ENCODE measurements at places on chromosomes 7 and 10. TPM values are rescaled to one million over a fixed set of nuclear protein-coding genes. Genes with fewer than 3 reads are reported as not detected.

GRID1 gene
- total RNA-seq, result 5.6 TPM

NEURL1 gene
- total RNA-seq, result 1.4 TPM

DNAH11 gene
- total RNA-seq, result 0.39 TPM

CBX3 gene
- 274 TPM for total RNA-seq

PLEKHS1 gene
- total RNA-seq, result not detected

RET gene
- total RNA-seq, result 5.9 TPM

TMEM270 gene
- total RNA-seq, result 1.1 TPM

LRRD1 gene
- not detected for total RNA-seq

MYL10 gene
- not detected for total RNA-seq

SHTN1 gene
- total RNA-seq, result 64.0 TPM

ACSM6 gene
- total RNA-seq, result not detected

NPS gene
- not detected for total RNA-seq

TRPV5 gene
- not detected for total RNA-seq

TMEM213 gene
- total RNA-seq, result not detected

ACSL5 gene
- 195 TPM for total RNA-seq

DNA sequence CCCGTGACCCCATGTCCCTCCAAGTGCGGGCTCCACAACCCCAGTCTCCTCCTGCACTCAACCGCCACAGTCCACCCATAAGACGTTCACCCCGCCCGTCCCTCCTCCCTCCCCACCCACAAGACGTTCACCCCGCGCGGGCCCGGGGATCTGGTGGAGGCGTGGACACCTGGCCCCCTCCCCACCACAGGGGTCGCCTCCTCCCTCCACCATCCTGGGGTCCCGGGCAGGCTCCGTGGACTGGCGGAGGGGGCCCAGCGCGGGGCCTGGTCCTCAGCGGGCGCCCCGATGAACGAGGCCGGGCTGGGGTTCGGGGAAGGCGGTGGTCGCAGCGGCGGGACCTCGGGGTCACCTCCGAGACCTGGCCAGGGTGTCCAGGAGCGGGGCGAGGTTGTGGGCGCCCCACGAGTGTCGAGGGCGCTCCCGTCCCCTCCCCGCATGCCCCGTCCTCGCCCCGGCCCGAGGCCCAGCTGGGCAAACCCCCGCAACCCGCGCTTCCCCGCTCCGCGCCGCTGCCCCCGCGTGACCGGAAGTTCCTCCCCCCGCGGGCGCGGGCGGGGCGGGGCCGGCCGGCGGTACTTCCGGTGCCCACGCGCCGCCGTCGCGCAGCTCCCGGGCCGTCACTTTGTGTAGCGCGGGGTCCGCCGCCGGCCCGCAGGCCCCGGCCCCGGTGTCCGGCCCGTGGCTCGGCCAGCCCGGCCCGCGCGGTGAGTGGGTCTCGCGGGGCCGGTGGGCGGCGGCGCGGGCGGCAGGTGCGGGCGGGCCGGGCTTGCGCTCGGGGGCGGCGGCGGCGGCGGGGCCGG, at the start of gene ZNF316:
ZNF316 (plus strand) TSS at position 578 of the 803 bp plus-strand sequence. CDS start 5,092 bp downstream, outside the sequence.
- DNase-seq, result no peak

- DNase-seq, result no peak
These were observed 301.7 kb downstream of the TCERG1L start for GRCh38 chr10:131009791-131010190.

- DNase-seq, result peak; percentile 8
These were observed 60.8 kb downstream of the RHOBTB1 start for GRCh38 chr10:60883187-60883586.

- no peak for DNase-seq
These were observed 86.3 kb downstream of the PALS2 start for GRCh38 chr7:24659505-24659904.

DNA sequence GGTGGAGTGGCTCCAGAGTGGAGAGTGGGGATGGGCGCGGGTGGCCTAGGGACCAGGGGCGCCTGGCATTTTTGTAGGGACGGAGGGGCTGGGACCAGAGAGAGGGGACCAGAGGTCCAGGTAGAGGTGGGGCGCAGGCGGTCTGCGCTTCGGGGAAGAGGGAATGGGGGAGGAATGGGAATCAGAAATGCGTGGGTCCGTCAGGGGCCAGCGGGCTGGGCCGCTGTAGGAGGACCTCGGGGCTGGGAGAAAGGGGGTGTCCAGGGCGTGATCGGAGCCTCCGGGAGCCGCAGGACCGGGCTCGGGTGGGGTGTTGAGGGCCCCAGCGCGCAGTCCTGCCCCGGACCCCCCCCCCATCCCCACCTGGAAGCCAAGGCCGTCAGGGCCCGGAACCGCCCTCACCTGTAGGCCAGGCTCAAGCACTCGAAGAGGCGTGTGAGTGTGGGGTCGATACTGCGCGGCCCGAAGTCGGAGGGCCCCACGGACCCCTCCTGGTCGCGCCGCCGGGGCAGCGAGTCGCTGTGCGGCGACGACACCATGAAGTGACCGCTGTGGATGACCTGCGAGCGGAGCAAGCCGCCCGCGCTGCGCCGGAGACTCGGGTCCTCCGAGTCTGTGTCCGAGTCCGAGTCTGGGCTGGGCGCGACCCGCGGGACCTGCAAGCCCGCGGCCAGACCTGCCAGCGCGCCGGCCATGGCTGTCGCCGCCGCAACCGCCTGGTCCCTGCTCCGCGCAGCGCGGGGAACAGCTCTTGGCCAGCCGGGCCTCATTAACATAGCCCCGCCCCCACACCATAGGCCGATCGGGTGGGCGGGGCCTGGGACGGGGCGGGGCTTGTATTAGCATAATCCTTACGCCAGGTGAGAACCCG, at the start of gene MLXIPL:
MLXIPL (minus strand) TSS at position 725 of the 871 bp plus-strand sequence; CDS start at position 695, 30 bp downstream.
- DNase-seq, result peak; percentile 75

- DNase-seq, result no peak
These were observed 742.5 kb downstream of the NXPH1 start for GRCh38 chr7:9175871-9176270.

- no peak for DNase-seq
These were observed 277.4 kb upstream of the KLF14 start for GRCh38 chr7:131011432-131011742.

GRCh38 chr7:30459591-30460245, 18.9 kb downstream of the NOD1 start:
- DNase-seq, result no peak

DNA sequence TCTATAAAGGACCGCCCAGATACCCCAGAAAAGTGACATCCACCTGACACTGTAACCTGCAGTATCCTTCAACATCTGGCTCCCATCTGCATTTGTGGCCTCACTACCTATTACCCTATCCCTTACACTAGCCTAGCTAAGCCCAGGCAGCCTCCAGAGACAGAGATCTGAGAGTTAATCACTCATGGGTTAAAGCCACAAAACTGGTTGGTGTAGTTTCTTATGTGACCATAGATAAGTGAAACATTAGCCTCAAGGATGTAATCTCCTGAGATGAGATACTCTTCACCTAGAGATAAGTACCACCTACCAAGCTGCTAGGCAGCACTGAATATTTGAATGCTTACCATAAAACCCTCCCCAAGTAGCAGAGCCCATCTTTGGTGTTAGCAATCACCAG, 35.4 kb downstream of the CTTNBP2 start:
- DNase-seq, result no peak

DNA sequence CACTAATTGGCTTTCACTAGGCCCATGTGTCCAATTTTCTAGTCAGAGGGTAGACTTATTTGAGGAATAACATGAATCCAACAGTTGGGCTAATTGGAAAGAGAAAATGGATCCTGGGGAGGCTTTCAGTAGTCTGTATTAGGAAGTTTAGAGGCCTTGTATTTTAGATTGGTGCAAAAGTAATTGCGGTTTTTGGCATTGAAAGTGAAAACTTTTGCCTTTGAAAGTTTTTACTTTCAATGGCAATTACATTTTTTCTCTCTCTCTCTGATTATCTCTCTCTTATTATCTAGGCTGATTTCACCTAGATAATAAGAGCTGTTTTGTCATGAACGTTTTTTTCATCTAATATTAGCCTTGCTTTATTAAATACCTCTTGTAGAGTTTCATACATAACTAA, 981.7 kb downstream of the REEP3 start:
- no peak for DNase-seq

DNA sequence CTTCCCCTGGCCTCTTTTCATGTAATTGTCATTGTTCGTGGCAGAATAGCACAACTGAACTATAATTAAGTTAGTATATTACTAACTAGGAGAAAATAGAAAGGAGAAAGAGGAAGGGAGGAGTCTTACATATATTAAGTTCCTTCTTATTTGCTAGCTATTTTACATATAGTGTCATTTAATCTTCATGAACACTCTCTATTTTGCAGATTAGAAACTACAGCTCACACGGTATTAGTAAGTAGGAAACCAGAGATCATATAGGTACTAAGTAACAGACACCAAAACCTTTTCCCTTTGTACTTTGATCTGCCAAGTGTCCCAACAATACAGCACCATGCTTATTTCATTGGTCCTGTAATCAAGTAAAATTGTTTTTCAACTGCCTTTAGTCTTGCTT, 202.4 kb upstream of the HPS1 start:
- no peak for DNase-seq

GRCh38 chr10:50210876-50211275, 40.4 kb downstream of the ASAH2 start:
- no peak for DNase-seq

GRCh38 chr7:70392256-70392876, 739.6 kb upstream of the GALNT17 start:
- DNase-seq, result no peak

- DNase-seq, result no peak
These were observed 174.1 kb upstream of the BET1 start for GRCh38 chr7:94178230-94178629.

GRCh38 chr7:47241112-47242065, 340.5 kb downstream of the TNS3 start:
- DNase-seq, result no peak

Measured in HCT116 (cell line).